HFF-Myc (cell line): ENCODE measurements at places on chromosomes 7 and 10.
A peak's percentile ranks its signal among the peaks of the same experiment; 100 is the strongest.

DNA sequence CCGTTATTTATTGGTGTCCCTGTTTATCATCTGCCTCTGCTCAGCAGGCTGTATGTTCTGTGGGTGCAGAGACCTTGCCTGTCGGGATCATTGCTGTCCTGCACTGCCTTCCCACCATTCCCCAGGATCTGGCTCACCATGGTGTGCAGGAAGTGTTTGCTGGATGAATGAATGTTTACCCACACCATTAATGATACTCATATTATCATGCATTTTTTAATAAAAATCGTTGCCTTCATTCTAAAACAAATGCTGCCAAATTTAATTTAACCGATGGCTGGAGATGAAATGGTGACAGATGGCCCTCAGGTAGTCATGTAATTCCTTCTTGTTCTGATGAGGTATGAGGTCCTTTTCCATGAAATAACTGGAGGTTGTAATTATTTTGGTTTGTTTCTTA, 22.5 kb downstream of the PLPP4 start:
- DNase-seq = no peak

- no peak for DNase-seq
Measured at GRCh38 chr7:155696747-155697146, 52.3 kb downstream of the RBM33 start.

DNA sequence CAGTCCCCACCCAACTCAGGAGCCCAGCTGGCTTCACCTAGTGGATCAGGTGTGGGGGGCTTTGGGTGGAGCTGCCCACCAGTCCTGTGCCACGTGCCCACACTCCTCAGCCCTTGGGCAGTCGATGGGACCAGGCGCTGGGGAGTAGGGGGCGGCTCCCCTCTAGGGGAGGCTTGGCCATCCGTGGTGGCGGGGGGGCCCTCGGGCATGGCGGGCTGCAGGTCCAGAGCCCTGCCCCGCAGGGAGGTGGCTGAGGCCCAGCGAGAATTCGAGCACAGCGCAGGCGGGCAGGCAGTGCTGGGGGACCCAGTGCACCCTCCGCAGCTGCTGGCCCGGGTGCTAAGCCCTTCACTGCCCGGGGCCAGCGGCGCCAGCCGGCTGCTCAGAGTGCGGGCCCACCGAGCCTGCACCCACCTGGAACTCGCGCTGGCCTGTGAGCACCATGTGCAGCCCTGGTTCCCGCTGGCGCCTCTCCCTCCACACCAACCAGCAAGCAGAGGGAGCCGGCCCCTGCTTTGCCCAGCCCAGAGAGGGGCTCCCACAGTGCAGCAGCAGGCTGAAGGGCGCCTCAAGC, 29.3 kb downstream of the ASNS start:
- DNase-seq = no peak

DNA sequence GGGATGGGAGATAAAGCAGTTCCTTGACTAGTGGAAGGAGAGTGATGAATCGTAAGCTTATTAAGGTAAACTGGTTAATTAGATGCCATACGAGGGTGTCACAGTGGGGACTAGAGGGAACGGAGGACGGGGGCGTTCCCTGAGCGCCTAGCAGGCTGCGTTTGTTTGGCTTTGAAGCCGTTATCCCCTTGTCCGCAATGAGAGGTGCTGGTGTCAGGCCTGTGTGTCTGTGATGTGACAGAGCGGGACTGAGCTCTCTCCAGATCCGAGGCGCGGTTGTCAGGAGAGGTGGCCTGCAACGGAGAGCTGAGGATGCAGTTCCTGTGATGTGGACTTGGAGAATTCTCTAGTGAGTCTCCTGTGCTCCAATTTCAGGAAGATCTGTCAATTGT, 60.0 kb upstream of the PRPS1L1 start:
- DNase-seq = no peak

GRCh38 chr10:71589617-71590551, 129.7 kb downstream of the C10orf105 start:
- no peak for DNase-seq

GRCh38 chr10:22573820-22574569, 140.4 kb downstream of the PIP4K2A start:
- DNase-seq = no peak

DNA sequence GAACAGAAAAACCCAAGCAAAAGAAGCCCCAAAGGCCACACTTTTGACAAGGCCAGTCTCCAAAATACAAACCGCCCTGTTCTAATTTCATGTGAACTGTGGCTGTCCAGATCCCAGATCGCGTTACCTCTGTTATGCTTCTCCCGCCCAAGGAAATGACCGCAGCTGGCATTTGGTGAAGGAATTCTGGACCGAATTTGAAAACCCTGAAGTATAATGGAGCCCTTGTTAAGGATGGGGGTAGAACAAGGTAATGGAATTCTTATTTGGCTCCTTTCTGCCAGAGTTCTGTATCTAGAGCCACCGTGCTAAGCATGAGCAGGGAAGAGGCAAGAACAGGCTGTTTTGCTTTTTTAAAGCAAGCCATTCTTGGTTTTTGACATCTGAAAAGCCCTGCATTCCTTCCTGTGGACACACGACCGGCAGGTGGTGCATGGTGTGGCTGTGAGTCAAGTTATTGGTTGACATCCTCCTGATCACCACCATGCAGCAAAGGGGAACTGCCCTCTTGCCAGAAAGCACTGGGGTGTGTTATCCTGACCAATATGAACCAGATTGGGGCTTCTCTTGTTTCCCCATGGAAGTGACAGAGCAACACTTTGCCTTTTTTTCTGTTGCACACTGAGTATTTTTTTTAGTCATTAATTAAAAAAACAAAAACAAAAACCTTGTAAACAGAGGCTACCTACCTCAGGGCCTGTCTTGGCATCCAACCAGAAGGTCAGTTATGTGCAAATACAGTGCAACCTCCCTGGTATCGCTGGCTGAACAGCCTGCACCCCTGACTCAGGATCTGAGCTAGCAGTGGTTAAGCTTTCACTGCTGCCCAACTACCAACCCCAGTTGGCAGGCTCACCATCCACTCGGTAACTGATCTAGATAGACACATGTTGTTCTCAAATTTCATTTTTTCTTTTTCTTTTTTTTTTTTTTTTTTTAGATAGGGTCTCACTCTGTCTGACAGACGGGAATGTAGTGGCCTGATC, 14.2 kb downstream of the UCMA start:
- peak; percentile 2 for DNase-seq

GRCh38 chr7:115635376-115635775, 395.2 kb downstream of the TFEC start:
- DNase-seq = no peak

DNA sequence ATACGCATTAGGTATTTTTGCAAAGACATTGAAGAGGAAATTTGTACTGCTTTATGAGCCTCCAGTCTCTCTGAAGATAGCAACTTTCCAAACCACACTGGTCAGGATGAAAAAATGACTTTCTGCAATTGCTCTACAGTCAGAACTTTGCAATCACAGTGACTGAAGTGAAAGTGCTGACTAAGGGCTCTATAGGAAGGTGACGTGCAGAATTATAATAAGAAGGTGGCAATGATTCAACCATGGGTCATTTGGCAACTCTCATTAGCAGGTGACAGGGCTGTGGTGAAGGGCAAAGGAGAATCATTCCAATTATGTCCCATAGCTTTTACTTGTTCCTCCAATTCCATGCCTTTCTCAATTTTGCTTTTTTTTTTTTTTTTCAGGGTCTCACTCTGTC, 311.0 kb downstream of the ANKRD30A start:
- DNase-seq = no peak

- DNase-seq = no peak
Measured at GRCh38 chr7:135368416-135369186, 135.0 kb downstream of the STRA8 start.

DNA sequence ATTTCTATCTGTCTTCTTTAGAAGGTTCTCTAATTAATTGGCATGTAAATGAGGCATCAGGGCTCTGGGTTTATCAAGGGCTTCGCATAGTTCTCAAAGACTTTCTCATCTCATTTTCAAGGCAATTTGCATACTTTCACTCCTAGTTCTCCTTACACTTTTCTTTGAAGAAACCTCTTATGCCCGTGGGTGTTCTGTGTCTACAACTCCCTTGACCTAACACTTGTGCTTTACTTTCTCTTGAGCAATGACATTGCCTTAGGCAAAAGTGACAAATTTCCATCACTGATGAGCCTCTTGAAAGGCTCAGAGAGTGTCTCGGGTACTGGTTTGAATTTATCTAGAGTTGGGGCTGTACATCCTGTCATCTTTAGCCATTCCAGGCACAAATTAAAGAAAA, 74.7 kb upstream of the ITPRID1 start:
- no peak for DNase-seq

DNA sequence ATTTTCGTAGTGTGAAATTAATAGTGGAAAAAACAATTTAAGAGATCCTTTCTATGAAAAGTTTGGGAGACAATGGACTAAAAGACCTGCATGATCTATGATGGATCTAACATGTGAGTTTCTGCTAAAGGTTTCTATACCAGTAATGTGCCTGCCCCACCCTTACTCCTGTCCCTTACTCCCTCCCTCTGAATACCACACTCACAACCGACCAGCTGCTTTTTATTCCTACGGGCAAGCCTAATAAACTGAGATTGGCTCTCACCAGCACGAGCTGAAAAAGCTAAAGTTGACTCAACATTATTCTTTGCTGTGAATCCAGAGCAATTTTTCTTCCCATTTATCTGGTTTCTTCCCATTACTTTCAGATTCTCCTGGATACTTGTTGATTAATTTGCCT, 17.8 kb upstream of the REEP3 start:
- no peak for DNase-seq

GRCh38 chr10:25210265-25210664, 35.5 kb downstream of the GPR158 start:
- DNase-seq = no peak

GRCh38 chr7:98805956-98806838, 63.6 kb downstream of the TMEM130 start:
- no peak for DNase-seq

GRCh38 chr7:113414401-113415035, 296.2 kb upstream of the SMIM30 start:
- DNase-seq = no peak

- no peak for DNase-seq
Measured at GRCh38 chr10:45580371-45581215, 92.0 kb downstream of the ZFAND4 start.

DNA sequence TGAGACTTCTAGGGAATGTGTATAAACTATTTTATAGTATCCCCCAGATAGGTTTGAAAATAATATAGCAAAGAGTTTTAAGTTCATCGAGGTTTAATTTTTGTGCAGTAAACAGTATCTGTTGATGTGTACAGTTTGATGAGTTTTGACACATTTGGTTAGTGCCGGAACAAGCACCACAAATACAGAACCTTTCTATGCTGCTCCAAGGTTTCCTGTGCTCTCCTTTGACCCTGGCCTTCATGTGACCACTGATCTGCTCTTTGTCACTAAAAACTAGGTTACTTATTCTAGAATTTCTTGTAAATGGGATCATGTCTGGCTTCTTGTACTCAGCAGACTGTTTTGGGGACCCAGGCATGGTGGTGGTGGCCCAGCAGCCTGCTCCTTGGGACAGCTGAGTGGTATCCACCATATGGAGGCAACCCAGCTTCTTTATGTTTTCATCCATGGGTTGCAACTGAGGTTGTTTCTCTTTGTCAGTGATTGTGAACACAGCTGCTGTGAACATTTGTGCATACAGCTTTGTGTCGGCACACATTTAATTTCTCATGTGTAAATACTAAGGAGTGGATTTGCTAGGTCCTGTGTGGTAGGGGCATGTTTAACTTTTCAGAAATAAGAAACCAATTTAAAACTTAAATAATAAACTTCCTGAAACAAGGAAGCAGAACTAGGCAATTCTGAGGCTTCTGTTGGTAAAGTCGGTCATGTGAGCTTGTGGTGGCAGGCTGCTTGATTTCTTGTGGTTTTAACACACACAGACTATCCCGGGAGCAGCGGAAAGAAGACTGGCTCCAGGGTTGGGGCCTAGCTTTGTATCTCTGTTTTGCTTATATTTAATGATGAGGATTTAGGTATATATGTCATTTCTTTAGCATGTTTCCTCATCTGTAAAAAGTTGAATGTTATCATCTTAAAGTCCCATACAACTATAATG, 219.4 kb downstream of the ABCA13 start:
- DNase-seq = no peak

DNA sequence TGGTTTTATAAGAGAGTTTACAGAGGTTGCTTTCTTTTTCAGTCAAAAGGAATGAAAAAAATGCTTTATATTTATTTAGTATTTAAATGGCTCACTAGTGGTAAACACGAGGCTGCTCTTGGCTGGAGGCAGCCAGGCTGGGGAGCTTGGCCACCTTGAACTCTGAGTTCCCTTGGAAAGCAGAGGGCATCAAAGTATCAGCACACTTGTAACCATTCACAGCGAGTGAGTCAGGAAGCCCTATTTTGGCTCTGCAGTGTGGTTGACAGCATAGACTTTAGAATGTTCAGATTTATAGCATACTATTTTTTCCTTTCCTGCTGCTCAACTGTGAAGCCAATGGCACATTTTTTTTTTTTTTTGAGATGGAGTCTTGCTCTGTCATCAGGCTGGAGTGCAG, 51.6 kb downstream of the CYCS start:
- DNase-seq = no peak

DNA sequence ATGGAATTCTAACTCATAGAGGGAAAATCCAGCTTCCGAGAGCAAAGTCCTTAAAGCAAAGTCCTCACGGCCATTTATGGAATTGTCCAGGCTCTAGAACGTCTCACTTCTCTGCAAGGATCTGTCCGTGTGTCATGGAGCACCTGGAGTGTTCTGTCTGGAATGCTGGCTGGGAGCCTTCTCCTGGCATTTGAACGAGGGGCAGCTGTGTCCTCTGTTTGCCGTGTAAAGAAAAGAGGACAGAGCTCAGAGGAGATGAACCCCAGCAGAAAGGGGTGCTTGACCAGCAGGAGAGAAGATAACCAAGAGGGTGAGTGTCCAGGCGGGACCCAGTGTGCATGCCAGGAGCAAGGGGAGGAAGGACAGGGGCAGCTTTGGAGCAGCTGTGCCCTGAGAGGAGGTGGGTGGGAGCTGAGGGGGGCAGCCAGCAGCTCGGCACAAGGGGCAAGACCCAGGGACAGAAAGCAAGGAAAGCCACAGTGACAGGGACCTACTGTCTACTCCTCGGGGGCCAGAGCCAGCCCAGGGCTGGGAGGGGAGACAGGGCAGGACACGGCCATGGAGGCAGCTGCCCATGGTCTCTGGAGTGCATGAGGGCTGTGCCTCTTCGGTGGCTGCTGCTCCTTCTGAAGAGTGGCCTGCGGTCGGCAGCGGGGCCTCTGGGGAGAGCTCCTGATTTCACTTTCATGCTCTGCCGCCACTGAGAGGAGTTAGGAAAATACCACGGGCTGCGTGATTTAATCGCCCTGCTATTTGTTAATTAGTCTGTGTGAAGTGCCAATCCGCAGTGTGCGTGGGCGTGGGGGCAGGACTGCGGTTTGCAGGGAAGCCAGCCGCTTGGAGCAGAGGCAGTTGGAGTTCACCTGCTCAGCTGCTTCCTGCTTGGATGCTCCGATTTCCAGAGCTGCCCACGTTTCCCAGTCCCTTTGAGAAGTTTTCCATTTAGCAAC, 149.3 kb upstream of the SHH start:
- no peak for DNase-seq

- no peak for DNase-seq
Measured at GRCh38 chr7:5797179-5797578, 15.7 kb upstream of the RNF216 start.

DNA sequence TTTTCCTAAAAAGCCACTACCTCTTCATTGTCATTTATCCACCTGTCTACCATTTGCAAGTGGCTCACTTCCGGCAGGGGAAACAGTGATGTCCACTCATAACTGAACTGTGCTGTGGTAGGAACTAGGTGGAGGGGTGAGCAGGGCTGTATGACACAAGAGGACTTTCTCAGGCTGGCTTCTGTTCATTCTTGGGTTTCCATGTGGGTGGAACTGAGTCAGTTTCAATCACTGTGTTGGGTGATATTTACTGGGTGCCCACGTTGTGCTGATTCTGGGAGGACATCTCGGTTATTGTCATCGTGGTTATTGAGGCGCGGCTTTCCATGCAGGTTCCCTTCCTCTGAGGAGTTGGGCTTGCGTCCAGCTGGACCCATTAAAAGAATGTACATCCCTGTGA, 38.8 kb downstream of the RAMP3 start:
- no peak for DNase-seq
